Colonic mucosa (tissue), 4 donors: ENCODE measurements at places on chromosomes 16 and 17. TPM values are rescaled to one million over a fixed set of nuclear protein-coding genes. Genes with fewer than 3 reads are reported as not detected.

DNA sequence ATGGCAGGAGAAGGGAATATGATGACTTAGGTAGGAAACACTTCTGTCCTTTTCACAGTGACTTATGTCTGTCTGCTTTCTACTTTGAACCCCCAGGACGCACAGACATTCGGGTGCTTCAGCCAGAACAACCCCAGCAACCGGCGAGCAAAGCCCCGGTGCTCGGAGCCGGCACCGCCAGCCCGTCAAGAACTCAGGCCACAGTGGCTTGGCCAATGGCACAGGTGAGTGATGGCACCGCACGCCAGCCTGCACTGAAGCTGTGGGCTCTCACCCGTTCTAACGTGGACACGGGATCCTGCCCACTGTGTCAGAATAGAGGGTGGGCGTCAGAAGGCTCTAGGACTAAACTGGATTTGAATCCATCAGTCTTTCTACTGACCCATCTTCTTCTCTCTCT, 79.4 kb upstream of the CLEC18A start:
- DNase-seq, result no peak

DNA sequence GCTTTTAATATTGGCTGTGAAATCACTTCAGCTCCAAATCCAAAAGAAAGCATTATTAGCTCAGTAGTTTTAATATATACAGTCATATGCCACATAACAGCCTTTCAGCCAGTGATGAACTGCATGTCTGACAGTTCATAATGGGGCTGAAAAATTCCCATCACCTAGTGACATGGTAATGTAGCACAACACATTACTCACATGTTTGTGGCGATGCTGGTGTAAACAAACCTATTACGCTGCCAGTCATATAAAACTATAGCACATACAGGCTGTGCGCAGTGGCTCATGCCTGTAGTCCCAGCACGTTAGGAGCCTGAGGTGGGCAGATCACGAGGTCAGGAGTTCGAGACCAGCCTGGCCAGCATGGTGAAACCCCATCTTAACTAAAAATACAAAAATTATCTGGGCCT, 92.2 kb downstream of the TUBD1 start:
- no peak for DNase-seq

Gene CIBAR2
- 0.32 TPM for total RNA-seq

DNA sequence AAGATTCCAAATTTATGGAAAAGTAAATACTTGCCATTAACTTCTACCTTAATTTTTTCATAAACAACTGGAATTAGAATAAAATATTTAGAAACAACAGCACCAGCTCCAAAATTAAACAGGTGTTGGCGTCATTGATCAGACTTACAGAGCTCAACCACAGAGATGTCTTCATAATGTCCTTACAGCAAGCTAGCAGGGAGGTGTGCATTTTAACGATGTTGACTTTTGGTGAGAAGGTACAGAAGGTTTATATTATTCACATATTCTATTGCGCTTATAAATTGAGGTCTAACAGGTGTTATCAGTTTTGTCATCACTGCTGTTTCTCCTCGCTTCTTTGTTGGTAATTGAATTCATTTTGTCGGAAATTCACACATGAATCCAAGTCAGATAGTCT, 226.2 kb upstream of the CA10 start:
- no peak for DNase-seq

Gene C17orf78
- not detected for total RNA-seq

Gene SSTR5
- total RNA-seq, result 0.37 TPM

Gene TEKT1
- total RNA-seq, result not detected
